ENCODE measurements at places on chromosomes 7 and 10.

DNA sequence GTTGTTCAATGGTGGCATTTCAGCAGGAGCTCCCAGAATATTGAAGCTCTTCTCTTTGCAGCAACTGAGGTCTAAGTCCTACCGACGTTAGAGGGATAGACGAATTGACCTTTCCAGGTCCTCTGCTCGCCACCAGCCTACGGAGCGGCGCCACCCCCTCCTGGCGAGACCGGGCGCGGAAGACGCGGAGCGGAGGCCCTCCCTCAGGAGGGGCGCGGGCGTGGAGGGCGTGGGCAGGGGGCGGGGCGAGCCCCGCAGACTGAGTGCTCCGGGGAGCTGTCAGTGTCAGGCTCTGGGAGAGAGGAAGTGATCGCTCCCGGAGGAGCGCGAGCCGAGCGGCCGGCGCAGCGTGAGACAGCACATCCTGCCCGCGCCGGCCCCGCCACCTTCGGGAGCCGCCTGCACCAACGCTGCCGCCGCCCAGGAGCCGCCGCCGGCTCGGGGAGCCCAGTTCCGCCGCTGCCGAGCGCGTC is at the start of gene DYNC1I1:
Gene DYNC1I1 (plus strand): TSS at position 257 of the 473 bp plus-strand sequence. CDS start 32,176 bp downstream, outside the sequence.
- peak; percentile 50 for DNase-seq

GRCh38 chr10:95896071-95896850 is 11.5 kb upstream of the CC2D2B start:
- DNase-seq: no peak

DNA sequence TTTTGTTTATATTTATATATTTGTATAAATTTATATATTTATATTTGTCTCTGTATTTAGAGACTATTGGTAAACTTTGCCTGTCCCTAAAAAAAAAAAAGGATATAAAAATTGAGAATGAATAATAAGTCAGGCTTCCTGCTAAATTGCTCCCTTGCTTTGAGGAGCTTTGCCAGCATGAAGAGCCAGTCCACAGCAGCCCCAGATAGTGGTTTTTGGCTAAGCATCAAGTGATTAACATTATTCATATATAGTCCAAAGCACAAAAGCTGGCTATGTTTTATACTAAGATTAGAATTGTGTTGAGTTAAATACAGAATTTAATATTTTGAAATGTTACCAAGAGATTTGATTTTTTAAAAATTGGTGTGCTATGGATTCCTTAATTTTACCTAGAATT is 264.9 kb upstream of the FERD3L start:
- no peak for DNase-seq

DNA sequence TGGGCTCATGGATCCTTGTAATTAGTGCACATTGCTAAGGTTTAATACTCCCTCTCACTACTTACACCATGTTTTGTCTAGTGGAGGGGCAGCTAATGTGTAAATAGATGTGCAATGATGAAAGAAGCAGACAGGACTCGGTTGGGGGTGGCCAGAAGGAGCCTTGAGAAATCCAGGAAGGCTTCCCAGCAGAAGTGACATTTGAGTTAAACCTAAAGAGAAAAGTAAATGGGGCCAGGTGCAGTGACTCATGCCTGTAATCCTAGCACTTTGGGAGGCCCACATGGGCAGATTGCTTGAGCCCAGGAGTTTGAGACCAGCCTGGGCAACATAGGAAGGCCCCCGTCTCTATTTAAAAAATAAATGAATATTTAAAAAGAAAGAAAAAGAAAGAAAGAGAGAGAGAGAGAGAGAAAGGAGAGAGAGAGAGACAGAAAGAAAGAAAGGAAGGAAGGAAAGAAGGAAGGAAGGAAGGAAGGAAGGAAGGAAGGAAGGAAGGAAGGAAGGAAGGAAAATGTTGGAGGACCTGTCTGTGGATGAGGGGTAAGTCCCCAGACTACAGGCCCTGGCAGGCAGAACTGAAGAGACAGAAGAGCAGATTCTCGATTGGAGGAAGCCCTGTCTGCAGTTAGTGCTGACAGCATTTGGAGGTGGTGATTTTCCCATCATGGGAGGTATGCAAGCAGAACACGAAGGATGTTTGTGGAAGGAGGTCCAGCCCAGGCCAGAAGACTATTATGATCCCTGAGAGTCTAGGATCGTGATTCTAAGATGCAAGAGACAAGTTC is 3.6 kb downstream of the ELN start:
- DNase-seq: no peak

DNA sequence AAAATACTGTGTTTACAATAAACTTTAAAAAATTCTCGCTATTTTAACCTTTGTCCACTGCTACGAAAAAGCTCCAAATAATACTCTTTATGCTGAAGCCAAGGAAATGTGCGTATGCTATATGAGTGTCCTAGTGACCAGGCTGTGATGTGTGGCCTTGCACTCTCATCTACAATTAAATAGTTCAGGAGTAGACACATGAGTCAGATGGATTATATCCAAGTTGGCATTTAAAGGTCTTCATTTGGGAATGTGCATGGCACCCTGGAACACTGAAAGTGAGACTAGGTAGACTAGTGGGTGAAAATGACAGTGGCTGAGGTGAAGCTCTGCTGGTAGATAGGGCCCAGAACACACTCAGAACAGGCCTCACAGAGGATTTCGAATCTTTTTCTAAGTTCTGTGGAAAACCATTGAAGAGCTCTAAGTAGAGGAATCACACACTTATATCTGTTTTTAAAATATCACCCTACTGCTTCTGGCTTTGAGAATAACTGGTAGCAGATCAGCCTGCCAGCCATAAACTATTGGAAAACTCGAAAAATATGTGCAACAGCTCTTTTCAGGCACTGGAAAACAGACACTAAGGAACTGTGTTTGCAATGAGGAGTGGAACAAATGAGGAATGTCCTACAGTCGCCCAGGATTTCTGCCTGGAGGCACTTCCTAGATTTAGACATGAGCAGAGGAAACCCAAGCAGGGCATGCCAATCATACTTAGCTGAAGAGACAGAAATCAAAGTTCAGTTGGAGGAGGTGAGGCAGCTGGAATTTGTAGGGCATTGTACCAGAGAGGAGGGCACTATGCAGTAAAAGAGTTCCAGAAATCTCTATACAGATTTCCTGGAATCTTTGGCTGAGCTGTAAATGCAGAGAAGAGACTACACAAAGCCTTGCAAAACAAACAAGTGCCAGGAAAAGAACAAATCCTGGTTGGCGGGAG is 603.8 kb upstream of the LRRTM3 start:
- no peak for DNase-seq

- DNase-seq: no peak
These were observed 4.5 kb downstream of the SAP25 start for GRCh38 chr7:100568896-100569844.

- no peak for DNase-seq
These were observed 4.5 kb downstream of the DMTF1 start for GRCh38 chr7:87156709-87157108.

GRCh38 chr7:82017334-82017943 is 247.6 kb upstream of the HGF start:
- DNase-seq: no peak

GRCh38 chr7:1745576-1746490 is 75.8 kb downstream of the ELFN1 start:
- no peak for DNase-seq

- no peak for DNase-seq
These were observed 67.4 kb upstream of the ELN start for GRCh38 chr7:73960548-73960947.

DNA sequence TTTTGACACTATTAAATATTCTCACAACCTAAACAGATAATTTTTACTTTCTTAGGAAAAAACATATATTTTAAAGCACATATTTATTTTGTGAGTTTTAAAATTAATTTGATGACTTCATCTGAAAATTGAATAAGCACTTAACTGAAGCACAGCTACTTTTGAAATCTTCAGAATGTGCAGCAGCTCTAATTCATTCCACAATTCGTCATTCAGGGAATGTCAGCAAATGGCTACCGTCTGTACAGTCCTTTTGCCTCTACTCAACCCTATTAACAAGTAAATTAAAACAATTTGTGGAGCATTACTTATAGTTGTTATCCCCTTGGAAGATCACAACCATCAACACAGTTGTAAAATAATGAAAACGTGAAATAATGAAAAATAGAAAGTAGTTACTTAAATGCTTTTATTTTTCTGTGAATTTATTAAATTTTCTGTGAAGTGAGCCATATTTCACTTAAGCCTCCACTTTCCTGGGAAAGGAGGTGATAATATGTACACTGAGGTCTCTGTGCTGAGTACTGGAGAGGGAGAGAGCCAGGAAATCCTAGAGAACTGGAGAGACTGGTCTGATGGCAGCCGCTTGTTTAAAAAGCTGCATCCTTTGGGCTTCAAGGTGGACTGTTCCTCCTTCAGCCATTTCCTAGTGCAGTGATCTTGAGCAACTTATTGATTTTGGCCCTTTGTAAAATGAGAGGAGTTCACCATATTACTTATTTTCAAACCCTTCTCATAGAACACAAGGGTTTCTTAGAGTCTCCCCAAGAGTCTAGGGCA is 70.6 kb downstream of the REEP3 start:
- DNase-seq: no peak

- no peak for DNase-seq
These were observed 24.5 kb upstream of the CUBN start for GRCh38 chr10:17154116-17154515.

DNA sequence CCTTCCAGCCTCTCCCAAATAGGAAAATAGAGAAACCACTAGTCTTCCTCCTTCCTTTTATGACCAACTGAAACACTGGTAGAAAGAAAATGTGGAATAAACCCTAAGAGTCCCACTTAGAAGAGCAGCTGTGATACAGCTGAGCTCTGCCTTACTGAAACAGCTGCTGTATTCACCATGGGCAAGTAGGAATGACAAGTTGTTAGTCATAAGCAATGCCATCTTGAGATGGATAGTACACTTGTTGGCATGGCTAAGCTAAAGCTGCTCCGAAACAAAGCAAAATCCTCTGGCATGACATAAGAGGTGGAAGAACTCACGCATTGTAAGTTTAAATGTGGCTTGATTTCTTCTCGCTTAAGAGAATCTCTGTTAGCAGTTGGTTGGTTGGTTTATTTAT is 48.3 kb upstream of the TMEM236 start:
- no peak for DNase-seq

GRCh38 chr7:43630482-43630881 is 47.6 kb downstream of the STK17A start:
- no peak for DNase-seq

DNA sequence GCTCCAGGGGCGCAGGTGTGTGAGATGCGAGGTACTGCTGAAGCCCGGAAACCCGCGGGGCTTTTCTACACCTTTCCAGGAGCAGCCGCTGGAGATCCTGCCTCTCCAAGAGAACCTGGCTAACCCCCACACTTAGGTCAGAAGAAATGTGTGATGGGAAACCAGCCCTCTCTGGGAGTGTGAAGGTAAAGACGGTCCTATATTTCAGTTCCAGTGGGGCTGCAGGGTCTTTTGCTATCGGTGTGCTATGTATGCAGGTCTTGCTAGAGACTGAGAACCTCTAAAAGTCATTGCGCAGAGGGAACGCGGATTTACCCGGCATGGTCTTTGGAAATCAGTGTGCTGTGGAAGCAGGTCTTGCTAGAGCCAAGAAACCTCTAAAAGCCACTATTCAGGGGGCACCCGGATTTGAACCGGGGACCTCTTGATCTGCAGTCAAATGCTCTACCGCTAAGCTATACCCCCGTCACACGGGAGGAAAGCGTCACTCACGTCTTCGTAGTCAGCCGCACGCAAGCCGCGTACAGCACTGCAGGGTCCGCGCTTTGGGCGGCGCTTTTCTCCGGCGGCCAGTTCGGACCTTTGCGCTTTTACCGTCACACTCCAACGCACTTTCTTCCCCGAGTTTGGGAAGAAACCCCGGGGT is 46.0 kb downstream of the ZNF777 start:
- no peak for DNase-seq

GRCh38 chr7:17986851-17987250 is 40.8 kb downstream of the PRPS1L1 start:
- no peak for DNase-seq

GRCh38 chr10:90417029-90417428 is 440.8 kb downstream of the HTR7 start:
- no peak for DNase-seq

DNA sequence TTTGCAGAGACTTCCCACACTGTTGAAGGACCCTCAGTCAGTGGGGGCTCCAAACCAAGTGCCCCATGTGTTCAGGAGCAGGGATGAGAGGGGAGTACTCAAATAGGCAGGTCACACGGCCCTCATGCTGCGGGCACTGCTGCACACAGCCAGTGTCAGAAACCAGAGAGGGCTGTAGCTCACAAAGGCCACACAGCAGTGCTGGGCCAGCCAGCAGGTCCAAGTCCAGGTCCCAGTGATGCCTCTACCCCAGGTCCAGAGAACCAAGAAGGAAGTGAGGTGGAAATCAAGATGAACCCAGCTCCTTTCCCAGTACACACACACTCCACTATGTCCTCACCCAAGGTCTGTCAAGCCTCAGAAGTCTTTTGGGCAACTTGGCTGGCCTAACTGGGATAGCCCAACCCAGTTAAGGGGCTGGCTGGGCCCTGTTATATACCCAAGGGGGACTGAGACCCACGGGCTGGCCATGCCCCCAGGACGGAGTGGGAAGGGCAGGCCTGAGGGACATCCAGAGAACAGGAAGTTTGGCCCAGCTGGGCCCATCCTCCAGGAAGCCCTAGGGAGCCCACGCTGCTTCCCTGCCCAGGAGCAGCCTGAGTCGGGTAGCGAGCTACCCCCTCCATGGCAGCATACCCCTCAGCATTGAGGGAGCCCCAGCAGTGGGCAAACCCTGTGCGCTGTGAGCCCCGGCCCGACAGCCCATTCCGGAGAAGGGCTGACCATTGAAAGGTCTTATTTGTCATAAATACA is 24.3 kb downstream of the GRID1 start:
- DNase-seq: no peak

DNA sequence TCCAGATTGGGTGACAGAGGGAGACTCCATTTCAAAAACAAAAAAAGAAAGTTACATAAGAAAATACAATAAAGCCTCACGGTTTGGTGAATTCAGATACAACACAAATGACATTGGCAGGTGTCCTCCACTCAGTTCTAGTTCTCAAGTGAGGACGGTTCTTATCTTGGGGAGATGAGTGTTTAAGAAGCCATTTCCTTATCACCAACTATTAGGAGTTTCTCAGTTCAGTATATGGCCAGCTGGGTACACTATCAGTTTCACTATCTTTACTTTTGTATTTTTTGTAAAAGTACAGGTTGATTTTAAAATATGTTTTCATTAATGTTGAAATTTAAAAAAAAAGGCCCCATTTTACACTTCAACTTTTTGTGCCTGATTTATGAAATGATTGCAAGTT is 36.6 kb upstream of the NEBL start:
- DNase-seq: no peak

DNA sequence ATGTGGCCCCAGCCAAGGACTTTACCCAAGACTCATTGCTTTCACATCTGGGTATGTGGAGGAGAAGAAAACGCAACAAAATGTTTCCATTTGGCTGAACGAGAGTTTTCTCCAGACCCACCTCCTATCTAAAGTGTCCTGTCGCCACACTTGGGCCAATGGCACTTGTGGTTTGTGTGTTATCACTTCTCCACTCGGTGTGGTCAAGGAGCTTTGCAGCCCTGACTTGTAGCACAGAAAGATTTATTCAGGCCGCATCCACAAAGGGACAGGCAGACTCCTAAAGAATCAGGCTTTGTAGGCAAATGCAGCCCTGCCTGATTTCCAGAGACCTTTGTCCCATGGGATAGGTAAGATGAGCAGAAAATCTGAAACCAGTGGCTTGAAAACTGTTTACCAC is 12.8 kb upstream of the LRRC4 start:
- no peak for DNase-seq
